Brain (organoid and tissue), 16 donors: ENCODE measurements at places on chromosomes 4 and X.
A peak's percentile ranks its signal among the peaks of the same experiment; 100 is the strongest.

GRCh38 chr4:139556071-139556723 is at the start of gene SETD7:
Gene SETD7 (minus strand): TSS chr4:139556219. CDS start chr4:139556137, 82 bp downstream.
- peak; percentile 87 for DNase-seq

GRCh38 chr4:24544208-24544988 is 40.0 kb downstream of the DHX15 start:
- DNase-seq = no peak

GRCh38 chr4:103934178-103934789 is 214.5 kb upstream of the TACR3 start:
- DNase-seq = peak; percentile 59

GRCh38 chr4:130067419-130067818 is 971.5 kb downstream of the C4orf33 start:
- DNase-seq = no peak

DNA sequence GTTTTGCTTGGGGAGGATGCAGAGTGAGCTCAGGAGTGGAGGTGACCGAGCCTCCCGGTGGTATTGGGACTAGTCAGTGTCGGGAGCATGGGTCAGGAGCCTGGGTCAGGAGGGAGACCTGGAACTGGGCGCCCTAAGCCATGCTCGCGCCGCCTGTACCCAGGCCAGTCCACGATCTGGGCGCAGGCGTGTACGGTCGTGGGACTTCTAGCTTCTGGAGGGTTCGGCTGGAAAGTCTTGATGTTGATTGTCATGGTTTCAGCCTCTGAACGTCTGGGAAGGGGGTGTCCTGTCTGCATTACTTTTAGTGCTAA is 244 bp downstream of the EIF2S3 start:
- DNase-seq = no peak

DNA sequence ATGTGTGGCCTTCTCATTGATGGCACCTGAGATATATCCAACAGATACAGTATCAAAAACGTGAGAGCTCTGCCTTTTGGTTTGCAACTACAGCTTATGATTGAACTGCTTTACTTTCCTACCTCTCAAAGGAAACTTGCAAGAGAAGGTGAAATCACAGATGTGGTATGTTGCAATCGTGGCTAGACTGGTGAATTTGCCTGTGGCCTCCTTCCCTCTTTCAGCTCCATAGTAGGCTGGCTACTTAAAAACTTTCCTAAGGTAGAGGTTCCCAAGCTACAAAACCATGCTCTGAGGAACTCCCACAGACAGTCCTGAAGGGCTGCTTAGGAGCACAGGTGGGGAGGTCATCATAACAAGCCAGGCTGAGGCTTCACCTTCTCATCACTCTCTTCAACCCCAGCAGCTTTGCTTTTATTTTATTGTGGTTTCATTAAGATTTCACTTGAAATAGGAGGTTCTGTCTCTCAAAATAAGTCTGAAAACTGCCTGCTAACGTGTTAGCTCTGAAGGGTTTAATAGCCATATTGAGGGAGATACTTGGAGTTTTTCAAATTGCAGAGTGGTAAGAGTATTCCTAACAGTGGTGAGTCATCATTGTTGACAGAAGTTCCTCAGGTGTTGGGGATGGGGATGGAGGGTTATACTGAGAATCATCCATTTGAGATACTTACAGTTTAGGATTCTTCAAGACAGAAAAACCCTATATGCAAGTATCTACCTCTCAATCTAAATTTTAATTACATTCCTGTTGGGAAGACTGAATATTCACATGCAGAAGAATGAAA is 93.5 kb upstream of the UCP1 start:
- no peak for DNase-seq

GRCh38 chrX:1587161-1587560 is 4.2 kb upstream of the AKAP17A start:
- no peak for DNase-seq

- DNase-seq = no peak
Measured at GRCh38 chr4:151202851-151203455, 74.0 kb upstream of the PRSS48 start.

- no peak for DNase-seq
Measured at GRCh38 chr4:38976308-38976707, 55.9 kb downstream of the TMEM156 start.

GRCh38 chr4:52157641-52158316 is 106.7 kb downstream of the SPATA18 start:
- no peak for DNase-seq

DNA sequence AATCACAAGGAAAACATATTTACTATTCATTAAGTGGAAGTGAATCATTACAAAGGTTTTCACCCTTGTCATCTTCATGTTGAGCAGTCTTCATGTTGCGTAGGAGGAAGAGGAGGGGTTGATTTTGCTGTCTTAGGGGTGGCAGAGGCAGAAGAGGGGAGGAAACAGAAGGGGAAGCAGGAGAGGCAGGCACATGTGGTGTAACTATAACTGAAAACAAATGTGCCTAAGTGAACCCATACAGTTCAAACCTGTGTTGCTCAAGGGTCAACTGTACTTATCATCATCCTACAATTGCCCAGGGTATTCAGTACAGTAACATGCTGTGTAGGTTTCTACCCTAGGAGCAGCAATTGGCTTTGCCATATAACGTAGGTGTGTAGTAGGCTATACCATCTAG is 47.2 kb downstream of the SYNPO2 start:
- no peak for DNase-seq

GRCh38 chr4:60081839-60082238 is 1118.3 kb upstream of the ADGRL3 start:
- DNase-seq = no peak

- DNase-seq = no peak
Measured at GRCh38 chr4:42252315-42252714, 99.9 kb upstream of the BEND4 start.

DNA sequence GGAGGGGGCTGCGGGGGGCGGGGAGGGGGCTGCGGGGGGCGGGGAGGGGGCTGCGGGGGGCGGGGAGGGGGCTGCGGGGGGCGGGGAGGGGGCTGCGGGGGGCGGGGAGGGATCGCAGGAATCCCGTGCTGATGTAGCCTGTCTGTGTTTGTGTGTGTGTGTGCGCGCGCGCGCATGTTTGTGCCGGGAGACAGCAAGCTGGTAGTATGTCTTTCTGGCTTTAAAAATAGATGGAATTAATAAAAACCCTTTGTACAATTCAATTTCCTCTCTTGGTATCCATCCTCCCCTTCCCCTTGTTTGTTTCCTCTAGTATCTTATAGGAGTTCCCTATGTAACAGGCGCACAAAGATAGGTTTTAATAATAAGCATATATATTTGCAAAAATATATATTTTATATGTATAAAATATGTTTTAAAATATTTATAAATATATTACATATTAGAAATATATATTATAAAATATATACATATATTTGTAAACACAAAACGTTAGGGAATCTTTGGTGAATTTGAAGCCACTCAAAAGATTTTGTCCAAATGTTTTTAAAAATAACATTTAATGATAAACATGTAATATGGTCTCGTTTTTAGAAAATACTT is 782 bp downstream of the ARHGAP24 start:
- DNase-seq = peak; percentile 80

- DNase-seq = no peak
Measured at GRCh38 chrX:11375614-11376119, 82.5 kb downstream of the AMELX start.

DNA sequence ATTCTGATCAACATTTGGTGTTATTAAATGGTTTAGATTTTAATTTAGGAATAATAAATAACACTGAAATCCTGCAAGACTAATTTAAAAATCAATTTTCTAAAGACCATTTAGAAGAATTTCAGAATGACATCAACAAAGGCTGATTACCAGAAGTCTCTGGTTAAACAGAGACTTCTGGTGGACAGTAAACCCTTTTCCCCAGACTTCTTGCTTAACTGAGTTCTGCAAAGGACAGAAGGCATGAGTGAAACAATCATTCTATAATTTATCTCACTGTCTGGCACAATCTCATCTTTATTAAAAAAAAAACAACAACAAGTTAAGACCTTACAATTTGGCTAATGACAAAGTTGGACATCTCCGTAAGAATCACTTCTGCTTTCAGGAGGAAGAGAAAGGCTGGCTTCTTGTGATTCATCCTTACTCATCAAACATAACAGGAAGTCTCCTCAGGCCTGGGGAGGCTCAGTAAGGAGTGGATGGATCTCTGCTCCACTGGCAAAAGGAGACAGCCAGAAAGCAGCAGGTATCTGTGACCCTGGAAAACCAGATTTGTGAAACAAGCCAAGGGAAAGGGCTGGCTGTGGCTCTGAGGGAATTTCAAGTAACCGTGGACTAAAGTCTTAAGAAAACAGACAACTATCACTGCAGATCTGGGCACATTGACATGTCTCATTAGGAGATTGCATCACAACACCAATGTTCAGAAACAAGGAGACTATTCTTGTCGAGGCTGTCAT is 908 bp upstream of the TLR6 start:
- no peak for DNase-seq

- no peak for DNase-seq
Measured at GRCh38 chrX:97401154-97401553, 517.4 kb downstream of the RPA4 start.

DNA sequence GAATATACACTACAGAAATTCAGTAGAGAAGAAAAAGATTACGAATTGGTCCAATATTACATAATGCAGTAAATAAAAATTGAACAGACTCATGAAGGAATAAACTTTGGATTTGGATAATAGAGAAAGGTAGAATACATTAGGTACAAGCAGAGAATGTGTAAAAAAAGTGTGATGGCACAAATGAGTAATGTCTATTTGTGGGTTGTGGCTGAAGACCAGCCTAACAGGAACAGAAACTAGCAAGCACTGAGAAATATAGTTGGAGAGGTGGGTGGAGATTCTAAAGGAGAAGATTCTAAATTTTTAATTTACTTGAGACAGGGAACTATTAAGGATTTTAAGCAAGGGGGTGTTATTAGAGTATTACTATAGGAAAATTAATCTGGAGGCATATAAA is 15.2 kb upstream of the CLOCK start:
- DNase-seq = no peak

DNA sequence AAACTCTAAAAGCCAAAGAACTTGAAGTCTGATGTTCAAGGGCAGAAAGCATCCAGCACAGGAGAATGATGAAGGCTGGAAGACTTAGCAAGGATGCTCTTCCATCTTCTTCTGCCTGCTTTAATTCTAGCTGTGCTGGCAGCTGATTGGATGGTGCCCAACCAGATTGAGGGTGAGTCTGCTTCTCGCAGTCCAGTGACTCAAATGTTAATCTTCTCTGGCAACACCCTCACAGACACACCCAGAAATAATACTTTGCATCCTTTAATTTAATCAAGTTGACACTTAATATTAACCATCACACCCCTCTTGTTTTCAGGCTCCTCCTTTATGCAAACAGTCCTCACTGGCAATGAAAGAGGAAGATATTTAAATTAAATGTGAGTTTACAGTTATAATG is 321.7 kb downstream of the TEX13C start:
- no peak for DNase-seq

- DNase-seq = no peak
Measured at GRCh38 chr4:137960371-137961050, 281.6 kb downstream of the SLC7A11 start.

DNA sequence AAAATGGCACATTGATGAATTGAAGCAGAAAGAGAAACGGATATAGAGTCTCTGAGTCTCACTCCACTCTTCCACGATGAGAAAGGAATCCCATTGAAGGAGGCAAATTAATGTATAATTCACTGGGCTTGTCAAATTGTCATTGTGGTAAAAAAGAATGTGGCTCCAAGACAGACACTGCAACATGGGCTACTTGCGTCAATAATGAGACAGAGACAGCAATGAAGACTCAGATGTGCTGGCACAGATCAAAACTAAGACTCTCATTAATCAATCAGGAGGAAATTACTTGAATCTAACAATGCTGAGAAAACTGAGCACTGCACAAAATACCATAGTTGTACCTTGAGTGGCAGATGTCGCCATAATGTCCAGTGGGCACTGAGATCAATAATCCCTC is 1485.5 kb downstream of the TECRL start:
- DNase-seq = no peak

- no peak for DNase-seq
Measured at GRCh38 chrX:106698693-106699092, 27.8 kb upstream of the RNF128 start.

- no peak for DNase-seq
Measured at GRCh38 chrX:105460376-105460775, 239.9 kb upstream of the TEX13A start.
